ENCODE measurements at places on chromosomes 3 and 15.

- DNase-seq = no peak
Measured at GRCh38 chr3:61814674-61815073, 253.3 kb downstream of the PTPRG start.

DNA sequence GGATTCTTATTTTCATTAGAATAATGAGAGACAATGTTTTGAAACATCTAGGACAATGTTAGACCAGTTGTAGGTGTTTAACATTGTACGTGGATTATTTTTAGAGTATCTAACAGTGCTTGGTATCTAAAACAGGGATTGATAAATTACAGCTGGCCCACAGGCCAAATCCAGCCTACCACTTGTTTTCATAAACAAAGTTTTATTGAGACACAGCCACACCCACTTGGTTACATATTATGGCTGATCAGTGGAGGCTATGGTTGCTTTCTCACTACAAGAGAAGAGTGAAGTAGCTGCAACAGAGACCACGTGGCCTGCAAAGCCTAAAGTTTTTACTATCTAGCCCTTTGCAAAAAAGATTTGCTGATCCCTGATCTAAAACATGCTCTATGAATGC lies 223.1 kb upstream of the CTNNB1 start:
- DNase-seq = no peak

DNA sequence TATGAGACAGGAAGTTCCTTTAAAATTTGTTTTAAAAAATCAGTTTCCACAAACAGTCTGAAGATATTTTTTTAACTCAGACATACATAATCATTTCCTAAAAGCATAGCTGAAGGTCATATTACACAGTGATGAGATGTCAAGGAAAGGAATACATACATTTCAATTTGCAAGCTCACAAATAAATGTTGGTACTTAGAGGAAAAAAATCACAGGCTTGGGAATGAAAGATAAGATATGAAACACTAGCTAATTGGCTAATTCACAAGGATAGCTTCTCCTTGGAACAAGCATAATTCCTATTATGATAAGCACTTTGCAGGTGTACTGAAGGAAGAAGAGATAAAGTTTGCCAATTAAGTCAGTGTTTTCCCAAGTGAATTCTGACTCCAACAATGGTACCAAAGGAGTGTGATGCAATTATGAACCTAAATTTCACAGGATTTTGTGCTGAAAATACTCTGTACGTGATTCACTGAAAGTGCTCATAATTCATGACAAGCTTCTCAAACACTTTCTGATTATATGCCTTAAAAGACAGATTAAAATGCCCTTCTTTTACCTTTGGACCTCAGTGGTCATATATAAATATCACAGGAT lies 112.4 kb downstream of the FRMD5 start:
- peak; percentile 43 for DNase-seq

DNA sequence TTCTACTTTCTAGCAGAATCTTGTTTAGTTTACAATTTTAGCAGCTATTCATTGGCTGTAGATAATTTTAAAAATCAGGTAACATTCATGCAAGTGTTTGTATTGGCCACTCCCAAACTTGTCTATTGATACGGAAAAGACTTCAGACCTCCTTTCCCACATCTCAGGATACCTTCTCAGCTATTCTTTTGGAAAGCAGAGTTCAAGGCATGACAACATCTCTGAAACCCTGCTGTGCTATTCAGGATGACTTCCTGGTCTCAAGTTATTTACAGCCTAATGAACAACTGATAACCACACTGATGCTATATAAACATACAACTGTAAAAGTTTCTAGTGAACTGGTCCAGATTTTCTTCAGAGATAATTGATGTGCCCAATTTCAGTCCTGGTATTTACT lies 55.8 kb downstream of the DZIP3 start:
- no peak for DNase-seq

GRCh38 chr15:24898715-24899272 lies 56.0 kb upstream of the SNRPN start:
- no peak for DNase-seq

DNA sequence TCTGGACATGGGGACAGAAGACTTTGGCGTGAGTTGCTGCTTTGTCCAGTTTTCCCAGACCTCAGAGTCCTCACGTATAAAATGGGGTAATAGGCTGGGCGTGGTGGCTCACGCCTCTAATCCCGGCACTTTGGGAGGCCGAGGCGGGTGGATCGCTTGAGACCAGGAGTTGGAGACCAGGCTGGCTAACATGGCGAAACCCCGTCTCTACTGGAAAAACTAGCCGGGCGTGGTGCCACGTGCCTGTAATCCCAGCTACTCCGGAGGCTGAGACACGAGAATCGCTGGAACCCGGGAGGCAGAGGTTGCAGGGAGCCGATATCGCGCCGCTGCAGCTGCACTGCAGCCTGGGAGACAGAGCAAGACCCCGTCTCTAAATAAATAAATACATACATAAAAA lies 22.7 kb upstream of the IGF1R start:
- no peak for DNase-seq

DNA sequence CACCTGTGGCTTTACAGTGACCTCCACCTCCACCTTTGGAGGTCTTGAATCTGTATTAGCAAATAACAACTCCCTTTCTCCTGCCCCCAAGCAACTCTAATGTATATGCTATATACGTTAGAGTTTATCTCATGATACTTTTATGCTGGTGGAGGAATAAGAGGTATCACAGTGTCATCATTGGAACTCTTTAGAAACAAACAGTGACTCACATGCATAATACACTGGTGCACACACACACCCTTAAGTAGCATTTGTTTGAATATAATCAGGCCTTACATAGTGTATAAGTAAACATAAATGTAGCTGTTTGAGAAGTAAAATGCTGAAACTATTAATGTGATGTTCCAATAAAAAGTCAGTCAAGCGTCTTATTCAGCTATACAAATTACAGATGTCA lies 280.2 kb upstream of the C2CD4B start:
- DNase-seq = peak; percentile 22

DNA sequence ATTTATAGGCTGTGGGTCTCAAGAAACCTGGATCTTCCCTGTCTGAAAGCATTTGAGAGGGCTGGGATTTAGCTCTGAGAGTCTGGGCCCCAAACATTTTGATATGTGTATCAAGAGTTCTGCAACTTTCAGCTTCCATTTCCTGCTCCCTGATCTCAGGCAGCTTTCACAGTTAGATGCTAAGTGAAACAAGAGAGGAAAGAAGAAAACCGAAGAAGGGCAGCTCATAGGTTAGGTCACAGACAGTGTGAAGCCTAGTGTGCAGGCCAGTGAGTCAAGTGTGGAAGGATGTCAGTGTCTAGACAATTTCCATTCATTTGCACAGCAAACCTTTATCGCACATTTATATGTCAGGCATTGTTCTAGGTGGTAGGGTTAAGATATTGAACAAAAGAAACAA lies 173.6 kb upstream of the PROK2 start:
- no peak for DNase-seq

DNA sequence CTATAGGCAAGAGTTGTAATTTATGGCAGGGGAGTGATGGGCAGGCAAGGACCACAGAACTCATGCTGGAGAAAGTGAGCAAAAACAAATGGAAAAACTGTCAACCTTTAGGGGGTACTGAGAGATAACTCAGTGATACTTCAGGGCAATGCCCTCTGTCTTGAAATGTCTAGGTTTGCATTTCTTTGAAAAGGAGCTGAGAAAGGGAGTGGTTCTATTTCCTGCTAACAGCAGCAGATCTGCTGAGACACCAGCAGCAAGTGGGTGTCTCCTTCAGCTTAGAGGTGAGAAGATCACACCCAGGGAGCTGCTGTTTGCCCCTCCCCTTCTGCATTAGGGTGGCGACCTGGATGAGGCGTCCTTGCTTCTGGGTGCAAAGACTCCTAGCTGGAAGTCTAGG lies 42.3 kb upstream of the XIRP1 start:
- DNase-seq = no peak

GRCh38 chr3:161069511-161070251 lies 35.5 kb downstream of the B3GALNT1 start:
- DNase-seq = peak; percentile 73

DNA sequence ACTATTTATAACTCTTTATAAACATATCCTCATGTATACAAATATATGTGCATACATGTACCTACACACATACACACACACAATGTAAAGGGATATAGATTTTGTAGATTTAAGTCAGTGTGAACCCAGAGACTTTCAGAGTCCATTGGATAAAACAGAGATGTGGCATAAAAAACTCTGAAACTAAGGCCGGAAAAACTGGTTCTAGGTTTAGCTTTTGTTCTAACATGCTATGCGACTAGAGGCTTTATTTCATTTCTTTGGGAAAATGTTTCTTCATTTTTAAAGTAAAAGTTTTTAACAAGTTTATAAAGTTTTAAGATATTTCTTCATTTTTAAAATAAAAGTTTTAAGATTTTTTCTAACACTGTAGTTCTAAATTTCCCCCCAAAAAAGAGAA lies 36.7 kb downstream of the ZPLD1 start:
- DNase-seq = no peak

GRCh38 chr3:82281205-82281604 lies 519.8 kb upstream of the GBE1 start:
- DNase-seq = no peak

DNA sequence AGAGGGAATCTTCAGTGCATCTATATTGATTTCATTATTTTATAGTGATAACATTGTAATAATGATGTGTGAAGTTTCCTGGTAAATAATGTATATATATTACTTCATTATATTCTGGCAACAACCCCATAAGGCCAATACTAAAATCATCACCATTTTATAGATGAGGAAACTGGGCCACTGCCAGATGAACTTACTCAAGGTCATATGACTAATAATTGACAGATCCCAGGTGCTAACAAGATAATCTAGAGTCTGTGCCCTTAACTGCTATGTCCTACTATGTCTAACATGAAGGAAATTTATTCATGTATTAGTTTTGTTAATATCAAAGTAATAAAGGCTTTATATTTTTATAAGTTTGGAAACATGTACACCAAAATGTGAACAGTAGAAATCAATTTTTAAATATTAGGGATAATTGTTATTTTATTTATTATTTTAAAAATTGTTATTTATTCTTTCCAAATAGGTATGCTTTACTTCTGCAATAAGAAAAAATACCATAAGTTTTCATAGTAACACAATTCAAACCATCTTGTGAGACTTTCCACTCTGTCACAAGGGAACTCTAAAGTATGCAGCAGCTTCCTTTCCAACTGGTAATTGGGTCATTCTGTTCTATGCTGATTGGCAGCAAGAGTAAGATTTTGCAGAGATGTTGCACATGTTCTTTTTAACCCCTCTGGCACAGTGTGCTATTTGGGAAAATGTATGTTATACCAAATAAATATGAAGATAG lies 90.8 kb upstream of the CMC1 start:
- peak; percentile 1 for DNase-seq

DNA sequence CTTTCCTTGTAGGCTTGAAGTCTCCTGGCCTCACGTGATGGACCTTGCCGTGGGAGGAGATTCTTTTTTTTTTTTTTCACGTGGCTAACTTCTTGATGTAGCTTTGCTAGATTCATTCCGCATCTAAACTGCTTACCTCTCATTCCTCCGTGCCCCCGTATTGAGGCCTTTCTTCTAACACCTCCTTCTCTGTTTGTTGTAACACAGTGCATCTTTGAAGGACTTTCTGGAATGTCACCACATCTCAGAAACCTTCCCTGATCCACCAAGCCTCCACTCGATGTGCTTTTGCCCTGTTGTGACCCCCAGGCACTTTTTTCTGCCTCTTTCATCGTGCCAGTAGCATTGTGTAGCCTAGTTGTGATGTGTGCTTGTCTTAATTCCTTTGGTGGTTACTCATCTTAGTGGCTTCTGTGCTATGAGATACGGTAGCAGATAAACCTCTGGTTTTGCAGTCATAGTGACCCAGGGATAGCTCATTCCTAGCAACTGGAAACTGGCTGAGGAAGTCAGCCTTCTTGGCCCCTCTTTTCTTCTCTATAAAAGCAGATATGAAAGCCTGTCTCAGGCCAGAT lies 1.6 kb upstream of the BNC1 start:
- DNase-seq = peak; percentile 87

DNA sequence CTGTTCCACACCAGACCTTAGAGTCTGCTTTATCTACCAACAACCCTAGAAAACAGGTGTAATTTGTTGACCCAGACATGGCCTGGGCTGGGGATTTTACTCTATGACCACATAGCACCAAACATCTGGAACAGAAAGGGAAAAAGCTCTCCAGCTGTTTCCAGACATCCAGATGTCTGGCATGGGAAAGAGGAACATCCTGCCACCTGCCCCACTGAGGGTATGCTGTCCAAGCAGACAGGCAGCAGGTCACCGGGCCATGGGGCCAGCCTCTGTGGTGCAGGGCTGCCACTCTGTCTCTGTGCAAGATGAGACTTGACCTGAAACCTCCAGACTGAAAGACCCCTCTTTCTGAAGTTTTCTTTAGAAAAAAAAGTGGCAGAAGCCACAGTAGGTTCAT lies 359.3 kb upstream of the ICE2 start:
- DNase-seq = no peak

GRCh38 chr3:13657660-13658435 lies 108.9 kb downstream of the FBLN2 start:
- DNase-seq = peak; percentile 44

DNA sequence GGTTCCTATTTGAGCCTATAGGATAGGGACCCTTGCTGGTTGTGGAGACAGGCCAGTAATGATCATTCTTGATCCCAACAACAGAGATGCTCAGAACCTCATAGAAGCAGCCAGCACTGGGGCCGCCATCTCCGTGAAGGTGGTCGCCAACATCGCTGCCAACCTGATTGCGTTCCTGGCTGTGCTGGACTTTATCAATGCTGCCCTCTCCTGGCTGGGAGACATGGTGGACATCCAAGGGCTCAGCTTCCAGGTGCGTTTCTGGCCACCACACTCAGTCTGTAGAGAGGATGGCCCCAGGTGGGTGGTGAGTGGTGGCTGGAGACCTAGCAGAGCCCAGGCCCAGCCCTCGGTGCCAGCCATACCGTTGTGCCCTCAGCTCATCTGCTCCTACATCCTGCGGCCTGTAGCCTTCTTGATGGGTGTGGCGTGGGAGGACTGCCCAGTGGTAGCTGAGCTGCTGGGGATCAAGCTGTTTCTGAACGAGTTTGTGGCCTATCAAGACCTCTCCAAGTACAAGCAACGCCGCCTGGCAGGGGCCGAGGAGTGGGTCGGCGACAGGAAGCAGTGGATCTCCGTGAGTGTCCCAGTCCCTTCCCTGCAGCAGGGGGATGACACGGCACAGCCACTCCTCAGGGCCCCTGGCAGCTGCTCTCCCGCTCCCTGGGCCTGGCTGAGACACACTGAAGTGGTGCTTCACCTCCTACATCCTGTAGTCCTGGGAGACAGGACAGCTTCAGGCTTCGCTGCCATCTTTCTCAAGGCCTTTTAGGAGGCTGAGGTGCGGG lies 46.5 kb upstream of the PDE8A start:
- no peak for DNase-seq
